Suprapubic skin (tissue), 4 donors: ENCODE measurements at places on chromosomes 2 and 18. TPM values are rescaled to one million over a fixed set of nuclear protein-coding genes. Genes with fewer than 3 reads are reported as not detected.

DNA sequence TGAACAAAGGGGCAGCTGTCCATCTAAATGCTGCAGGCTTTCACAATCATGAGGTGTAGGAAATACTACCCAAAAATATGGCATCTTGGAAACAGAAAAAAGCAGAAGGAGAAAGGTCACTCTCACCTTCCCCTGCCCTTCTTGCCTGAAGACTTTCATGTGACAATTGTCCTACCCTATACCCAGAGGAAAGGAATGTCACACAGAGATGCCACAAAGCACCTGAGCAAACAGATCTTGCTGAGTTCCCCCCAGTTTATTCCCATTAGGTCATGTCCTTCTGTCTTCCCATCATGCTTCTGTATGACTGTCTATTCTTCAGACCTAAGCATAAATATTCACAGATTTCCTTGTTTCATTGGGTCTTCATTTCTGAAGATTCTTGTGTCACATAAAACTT, 116.6 kb upstream of the MSH6 start:
- no peaks in the 10 kb centered on the region for H3K36me3 ChIP-seq
- no peak overlapping the region for H3K27ac ChIP-seq
- H3K27me3 ChIP-seq: no peaks in the 10 kb centered on the region
- H3K4me3 ChIP-seq: no peak overlapping the region
- H3K4me1 ChIP-seq: no peaks in the 10 kb centered on the region

GRCh38 chr2:240567872-240568677, at the start of gene RNPEPL1:
RNPEPL1 (plus strand) TSS chr2:240568484; CDS start chr2:240568587, 103 bp downstream.
- peak within 1 kb of the TSS; percentile 61 for H3K4me3 ChIP-seq
- H3K27ac ChIP-seq: peak within 1 kb of the TSS; percentile 91
- H3K27me3 ChIP-seq: no peaks in the 10 kb centered on the region
- H3K36me3 ChIP-seq: peaks cover 16% of the 10 kb centered on the region
- H3K4me1 ChIP-seq: peaks cover 72% of the 10 kb centered on the region

GRCh38 chr2:65390134-65390533, 42.3 kb downstream of the SPRED2 start:
- no peaks in the 10 kb centered on the region for H3K36me3 ChIP-seq
- DNase-seq: no peak
- H3K27ac ChIP-seq: no peak overlapping the region
- H3K27me3 ChIP-seq: no peaks in the 10 kb centered on the region

GRCh38 chr2:10036095-10036884, 7.1 kb upstream of the KLF11 start:
- no peak overlapping the region for H3K4me3 ChIP-seq
- no peak for DNase-seq
- peaks cover 49% of the 10 kb centered on the region for H3K4me1 ChIP-seq
- peak overlapping the region; percentile 70 for H3K27ac ChIP-seq

Gene CYP1B1
- 12.9 TPM for total RNA-seq

DNA sequence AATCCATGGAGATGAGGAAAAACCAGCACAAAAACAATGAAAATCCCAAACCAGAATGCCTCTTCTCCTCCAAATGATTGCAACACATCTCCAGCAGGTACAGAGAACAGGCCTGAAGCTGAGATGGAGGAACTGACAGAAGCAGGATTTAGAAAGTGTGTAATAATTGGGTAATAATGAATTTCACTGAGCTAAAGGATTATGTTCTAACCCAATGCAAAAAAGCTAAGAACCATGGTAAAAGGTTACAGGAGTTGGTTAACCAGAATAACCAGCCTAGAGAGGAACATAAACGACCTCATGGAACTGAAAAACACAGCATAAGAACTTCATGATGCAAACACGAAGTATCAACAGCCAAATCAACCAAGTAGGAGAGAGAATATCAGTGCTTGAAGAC, 13.7 kb upstream of the SERPINB11 start:
- no peak overlapping the region for H3K27ac ChIP-seq
- no peaks in the 10 kb centered on the region for H3K36me3 ChIP-seq
- H3K27me3 ChIP-seq: no peaks in the 10 kb centered on the region
- no peak for DNase-seq
- H3K4me1 ChIP-seq: no peaks in the 10 kb centered on the region

Gene NAT8
- total RNA-seq: not detected

DNA sequence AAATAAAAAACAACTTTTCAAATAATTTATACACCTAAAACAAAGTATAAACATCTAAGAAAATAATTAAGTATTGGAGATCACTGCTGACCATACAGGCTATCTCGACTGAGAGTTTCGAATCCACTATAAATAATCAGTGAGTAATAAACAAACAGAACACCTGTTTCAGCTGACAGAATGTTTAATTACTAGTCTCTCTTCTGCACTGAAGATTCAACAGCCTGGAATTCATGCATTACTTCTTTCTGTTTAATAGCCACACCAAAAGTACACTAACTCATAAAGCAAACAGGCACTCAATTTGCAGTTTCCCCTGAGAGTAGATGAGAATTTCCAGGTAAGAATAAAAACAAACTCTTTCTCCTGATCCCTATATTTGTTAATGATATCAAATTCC, 138.5 kb downstream of the RBMS1 start:
- H3K4me3 ChIP-seq: no peak overlapping the region
- DNase-seq: no peak
- no peak overlapping the region for H3K27ac ChIP-seq
- peaks cover 38% of the 10 kb centered on the region for H3K4me1 ChIP-seq
- H3K36me3 ChIP-seq: no peaks in the 10 kb centered on the region
- no peaks in the 10 kb centered on the region for H3K27me3 ChIP-seq

DNA sequence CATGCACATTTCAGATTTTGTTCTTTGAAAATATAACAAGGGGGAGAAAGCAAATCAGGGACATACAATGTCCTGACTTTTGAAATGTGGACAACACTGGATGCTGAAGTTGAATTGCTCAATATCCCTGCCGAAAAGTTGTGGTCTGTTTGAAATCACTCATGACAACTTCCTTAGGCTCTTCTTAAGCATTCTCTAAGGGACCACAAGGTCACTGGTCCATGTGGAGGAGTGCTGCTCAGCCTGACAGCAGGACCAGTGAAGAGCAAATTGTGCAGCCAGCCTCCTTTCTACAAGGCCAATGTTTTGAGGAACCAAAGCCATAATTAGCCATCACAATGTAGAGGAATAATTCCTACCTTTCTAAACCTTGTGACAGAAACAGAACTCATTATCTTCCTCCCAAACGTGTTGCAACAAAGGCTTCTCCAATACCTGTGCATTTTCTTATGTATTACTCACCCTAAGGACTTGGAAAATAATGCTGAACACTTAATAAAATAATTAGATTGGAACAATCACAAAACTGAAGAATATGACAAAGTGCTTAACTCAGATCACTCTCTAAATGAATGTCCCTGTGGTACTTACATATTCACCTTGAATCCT, 1477.6 kb upstream of the NXPH2 start:
- no peaks in the 10 kb centered on the region for H3K4me1 ChIP-seq
- no peaks in the 10 kb centered on the region for H3K27me3 ChIP-seq
- H3K4me3 ChIP-seq: no peak overlapping the region
- no peaks in the 10 kb centered on the region for H3K36me3 ChIP-seq

DNA sequence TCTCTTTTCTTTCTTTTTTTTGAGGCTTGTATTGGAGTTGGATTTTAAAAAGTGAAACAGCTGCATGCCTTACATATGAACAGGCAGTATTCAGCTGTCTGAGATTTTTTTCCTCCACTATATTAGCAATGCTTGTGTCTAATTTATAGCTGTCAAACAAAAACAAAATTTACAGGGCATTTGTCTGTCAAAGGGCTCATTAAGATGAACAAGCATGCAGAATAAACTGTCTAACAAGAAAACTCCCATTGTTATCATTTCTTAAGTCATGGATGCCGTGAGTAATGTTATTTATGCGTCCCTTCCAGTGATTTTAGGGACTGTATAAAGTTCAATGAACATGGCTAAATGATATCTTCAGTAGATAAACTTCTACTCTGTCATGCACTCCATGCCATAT, 674.7 kb downstream of the PLCL1 start:
- H3K4me3 ChIP-seq: no peak overlapping the region
- no peaks in the 10 kb centered on the region for H3K36me3 ChIP-seq
- no peak for DNase-seq
- H3K27ac ChIP-seq: no peak overlapping the region
- no peaks in the 10 kb centered on the region for H3K27me3 ChIP-seq

Gene MOB1A
- total RNA-seq: 76.6 TPM

- no peak for DNase-seq
- H3K27ac ChIP-seq: no peak overlapping the region
- H3K27me3 ChIP-seq: no peaks in the 10 kb centered on the region
- H3K36me3 ChIP-seq: no peaks in the 10 kb centered on the region
- H3K4me3 ChIP-seq: no peak overlapping the region
Observed at GRCh38 chr18:51039138-51040112, 9.4 kb downstream of the SMAD4 start.

GRCh38 chr2:186968277-186968676, 119.3 kb upstream of the ZSWIM2 start:
- H3K4me1 ChIP-seq: no peaks in the 10 kb centered on the region
- H3K36me3 ChIP-seq: no peaks in the 10 kb centered on the region
- no peaks in the 10 kb centered on the region for H3K27me3 ChIP-seq
- DNase-seq: no peak
- no peak overlapping the region for H3K4me3 ChIP-seq

Gene TPRKB
- total RNA-seq: 27.8 TPM

DNA sequence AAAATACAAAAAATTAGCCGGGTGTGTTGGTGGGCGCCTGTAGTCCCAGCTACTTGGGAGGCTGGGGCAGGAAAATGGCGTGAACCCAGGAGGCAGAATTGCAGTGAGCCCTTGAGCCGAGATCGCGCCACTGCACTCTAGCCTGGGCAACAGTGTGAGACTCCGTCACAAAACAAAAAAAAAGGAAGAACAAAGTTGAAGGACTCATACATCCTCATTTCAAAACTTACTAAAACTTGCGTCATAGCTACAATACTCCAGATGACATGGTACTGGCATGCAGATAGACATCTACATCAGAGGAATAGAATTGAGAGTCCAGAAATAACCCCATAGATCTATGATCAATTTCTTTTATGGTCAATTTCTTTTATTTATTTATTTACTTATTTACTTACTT, 13.6 kb upstream of the CYP27C1 start:
- no peaks in the 10 kb centered on the region for H3K36me3 ChIP-seq
- no peaks in the 10 kb centered on the region for H3K4me1 ChIP-seq
- no peak overlapping the region for H3K4me3 ChIP-seq

GRCh38 chr2:9914384-9915065, 37.0 kb upstream of the GRHL1 start:
- peaks cover 32% of the 10 kb centered on the region for H3K36me3 ChIP-seq
- H3K27me3 ChIP-seq: no peaks in the 10 kb centered on the region
- DNase-seq: no peak
- no peak overlapping the region for H3K4me3 ChIP-seq
- H3K4me1 ChIP-seq: peaks cover 3% of the 10 kb centered on the region

Gene SERPINB5
- total RNA-seq: 158 TPM

Gene BZW1
- total RNA-seq: 151 TPM

Gene GAL3ST2
- total RNA-seq: not detected

Gene METAP1D
- total RNA-seq: 4.6 TPM

DNA sequence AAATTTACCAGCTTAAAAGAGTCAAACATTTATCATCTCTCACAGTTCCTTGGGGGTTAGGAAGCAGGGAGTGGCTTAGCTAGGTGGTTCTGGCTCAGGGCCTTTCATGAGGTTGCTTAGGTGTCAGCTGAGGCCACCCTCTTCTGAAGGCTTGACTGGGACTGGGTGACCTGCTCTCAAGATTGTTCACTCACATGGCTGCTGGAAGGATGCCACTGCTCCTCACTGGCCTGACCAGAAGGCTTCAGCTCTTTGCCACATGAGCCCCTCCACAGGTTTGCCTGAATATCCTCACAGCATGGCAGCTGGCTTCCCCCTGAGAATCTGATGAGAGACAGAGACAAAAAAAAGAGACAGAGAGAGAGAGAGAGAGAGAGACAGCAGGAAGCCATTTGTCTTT, 17.3 kb upstream of the RNF152 start:
- no peak for DNase-seq
- no peaks in the 10 kb centered on the region for H3K36me3 ChIP-seq

Gene FBXO48
- 1.1 TPM for total RNA-seq

DNA sequence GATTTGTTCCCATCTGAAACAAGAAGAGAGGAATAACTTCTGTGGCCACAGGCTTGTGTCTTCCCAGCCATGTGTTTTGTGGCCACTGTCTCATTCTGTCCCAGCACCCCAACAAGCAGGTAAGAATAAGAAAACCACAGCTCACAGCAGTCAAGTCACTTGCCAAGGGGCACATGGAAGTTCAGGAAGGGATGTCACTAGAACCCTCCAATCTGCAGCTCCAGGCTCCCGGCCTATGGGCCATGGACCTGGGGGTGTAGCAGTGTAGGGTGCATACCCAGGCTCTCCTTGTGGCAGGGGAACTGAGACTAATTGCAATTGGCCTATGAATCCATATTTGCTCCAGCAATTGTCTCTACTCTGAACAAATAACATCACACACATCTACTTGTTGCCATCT, 112.5 kb downstream of the TFCP2L1 start:
- no peak for DNase-seq
- no peaks in the 10 kb centered on the region for H3K27me3 ChIP-seq
- H3K36me3 ChIP-seq: no peaks in the 10 kb centered on the region
- H3K4me3 ChIP-seq: no peak overlapping the region
- peaks cover 34% of the 10 kb centered on the region for H3K4me1 ChIP-seq

- H3K36me3 ChIP-seq: no peaks in the 10 kb centered on the region
- DNase-seq: no peak
- no peak overlapping the region for H3K27ac ChIP-seq
- H3K4me1 ChIP-seq: no peaks in the 10 kb centered on the region
Observed at GRCh38 chr2:49177194-49177593, 22.9 kb upstream of the FSHR start.

GRCh38 chr2:188046437-188046836, 245.2 kb upstream of the GULP1 start:
- DNase-seq: no peak
- H3K4me3 ChIP-seq: no peak overlapping the region
- H3K27me3 ChIP-seq: no peaks in the 10 kb centered on the region
- no peaks in the 10 kb centered on the region for H3K4me1 ChIP-seq

DNA sequence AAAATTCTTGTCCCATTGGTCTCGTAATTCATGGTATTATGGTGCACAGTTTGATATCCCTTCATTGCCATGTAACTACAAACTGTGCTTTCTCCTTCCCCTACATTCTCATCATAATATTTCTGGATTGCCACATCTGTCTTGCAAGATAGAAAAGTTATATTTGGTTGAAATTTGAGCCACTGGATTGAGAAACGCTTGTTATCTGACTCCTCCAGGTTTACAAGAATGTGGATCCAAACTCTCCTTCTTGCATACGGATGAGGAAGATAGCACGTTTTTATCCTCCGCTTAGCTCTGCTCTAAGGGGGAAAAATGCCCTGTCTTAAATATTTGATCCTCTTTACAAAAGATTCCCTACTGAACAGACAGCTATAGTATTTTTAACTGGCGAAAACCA, 438.2 kb downstream of the TSN start:
- no peaks in the 10 kb centered on the region for H3K27me3 ChIP-seq
- no peak overlapping the region for H3K27ac ChIP-seq
- no peak overlapping the region for H3K4me3 ChIP-seq
- no peaks in the 10 kb centered on the region for H3K36me3 ChIP-seq

Gene TANC1
- total RNA-seq: 107 TPM
